ENCODE measurements at places on chromosomes 6 and 20. TPM values are rescaled to one million over a fixed set of nuclear protein-coding genes. Genes with fewer than 3 reads are reported as not detected.
A peak's percentile ranks its signal among the peaks of the same experiment; 100 is the strongest.

RAMACL gene
- polyA plus RNA-seq, result 0.15 TPM

SYCP2L gene
- polyA plus RNA-seq, result 0.28 TPM

ZSCAN23 gene
- 0.91 TPM for polyA plus RNA-seq

ID4 gene
- polyA plus RNA-seq, result 0.05 TPM

KIF25 gene
- polyA plus RNA-seq, result not detected

DNA sequence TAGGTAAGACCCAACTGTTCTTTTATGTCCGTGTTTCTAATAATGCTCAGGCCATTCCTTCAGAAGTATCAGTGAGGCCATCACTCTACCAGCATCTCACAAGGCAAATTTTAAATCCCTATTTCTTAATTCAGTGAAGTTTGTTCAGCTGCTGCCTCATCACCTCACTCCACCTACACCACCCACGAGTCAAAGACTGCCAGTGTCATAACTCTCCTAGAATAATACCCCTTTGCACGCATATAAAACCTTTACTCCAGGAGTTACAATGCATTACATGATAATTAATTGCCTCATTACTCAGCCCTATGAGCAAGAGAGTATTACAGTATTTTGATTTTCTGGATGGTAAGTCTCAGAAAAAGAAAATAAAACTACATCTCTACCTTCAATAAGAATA, 793.6 kb downstream of the TFAP2A start:
- peak; percentile 78 for DNase-seq

DNA sequence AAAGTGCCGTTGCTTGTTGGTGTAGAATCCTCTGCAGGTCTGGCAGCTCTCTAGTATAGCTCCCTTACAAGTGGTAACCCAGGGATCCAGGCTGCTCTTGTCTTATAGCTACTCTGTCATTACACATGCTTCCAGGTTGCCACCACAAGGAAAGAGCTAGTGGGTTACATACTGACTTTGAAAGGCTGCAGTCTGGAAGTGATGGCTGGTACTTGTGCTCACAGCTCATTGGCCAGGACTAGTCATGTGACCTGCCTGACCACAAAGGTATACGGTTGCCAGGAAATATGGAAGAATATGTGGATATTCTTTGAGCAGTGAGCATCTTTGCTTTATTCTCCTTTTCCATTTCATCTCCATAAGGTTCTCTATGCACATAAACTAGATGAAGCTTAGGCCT, 46.0 kb downstream of the RREB1 start:
- DNase-seq, result no peak

GRCh38 chr6:163152701-163153100, 261.8 kb upstream of the QKI start:
- no peak for DNase-seq

DNA sequence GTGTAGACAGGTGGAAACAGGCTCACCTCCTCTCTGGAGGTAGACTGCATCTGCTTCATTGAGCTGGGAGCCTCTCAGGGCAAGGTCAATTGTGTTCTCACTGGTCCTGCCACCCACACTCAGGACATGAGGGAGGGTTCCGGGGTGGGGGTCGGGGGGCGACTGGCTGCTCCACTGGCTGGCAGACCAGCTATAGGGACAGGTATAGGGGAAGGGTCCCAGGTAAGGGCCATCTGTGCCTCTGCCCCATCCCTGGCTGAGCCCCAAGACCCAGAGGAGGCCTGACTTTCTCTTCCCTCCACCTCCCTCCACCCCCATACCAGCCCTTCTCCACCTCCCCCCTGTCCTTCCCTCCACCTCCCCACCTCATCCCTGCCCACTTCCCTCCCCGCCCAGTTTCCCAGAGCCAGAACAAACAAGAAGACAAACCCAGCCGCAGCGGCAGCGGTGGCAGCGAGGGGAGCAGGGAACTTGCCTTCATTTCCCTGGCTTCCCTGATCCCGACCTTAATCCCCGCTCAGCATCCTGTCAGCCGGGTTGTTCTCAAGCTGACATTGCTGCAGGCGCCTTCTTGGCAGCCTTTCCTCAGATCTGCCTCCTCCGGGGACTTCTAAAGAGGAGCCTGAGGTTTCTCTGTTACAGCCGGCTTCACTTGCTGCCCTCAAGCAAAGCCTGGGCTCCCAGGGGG, 18.3 kb upstream of the FOXP4 start:
- DNase-seq, result no peak

DNA sequence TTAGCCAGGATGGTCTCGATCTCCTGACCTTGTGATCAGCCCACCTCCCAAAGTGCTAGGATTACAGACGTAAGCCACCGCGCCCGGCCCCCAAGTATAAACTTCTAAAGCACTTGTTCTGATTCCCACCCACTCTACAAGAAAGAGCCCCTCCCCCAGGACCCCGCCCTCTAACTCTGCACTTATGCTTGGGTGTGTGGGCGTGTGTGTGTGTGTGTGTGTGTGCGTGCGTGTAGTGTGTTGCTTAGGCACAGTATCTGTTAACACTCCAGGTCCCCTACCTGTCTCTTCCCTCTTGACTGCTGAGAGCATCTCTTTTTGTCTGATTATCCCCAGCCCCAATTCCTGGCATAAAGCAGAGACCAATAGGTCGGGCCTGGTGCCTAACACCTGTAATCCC, 6.0 kb upstream of the PTCRA start:
- no peak for DNase-seq

- no peak for DNase-seq
Measured at GRCh38 chr20:63065911-63066310, 59.1 kb upstream of the BHLHE23 start.
